MCF 10A (cell line): ENCODE measurements at places on chromosomes 2 and 18. TPM values are rescaled to one million over a fixed set of nuclear protein-coding genes. Genes with fewer than 3 reads are reported as not detected.

GRCh38 chr2:128396500-128396891, 77.8 kb upstream of the HS6ST1 start:
- no peaks in the 10 kb centered on the region for H3K27me3 ChIP-seq
- no peak overlapping the region for H3K4me3 ChIP-seq
- no peak overlapping the region for H3K27ac ChIP-seq
- H3K4me1 ChIP-seq: no peaks in the 10 kb centered on the region

- no peak overlapping the region for H3K27ac ChIP-seq
- H3K4me3 ChIP-seq: no peak overlapping the region
- DNase-seq: no peak
- peaks cover 43% of the 10 kb centered on the region for H3K27me3 ChIP-seq
- no peaks in the 10 kb centered on the region for H3K4me1 ChIP-seq
Observed at GRCh38 chr18:50750546-50750945, 69.3 kb downstream of the MRO start.

The ANXA4 gene
- total RNA-seq: 79.8 and 82.9 TPM in 2 replicates

The CRYGD gene
- not detected in 2 replicates for total RNA-seq

The KDM3A gene
- total RNA-seq: 21.1 and 34.6 TPM in 2 replicates

The ACVR2A gene
- 11.2 and 11.9 TPM in 2 replicates for total RNA-seq

DNA sequence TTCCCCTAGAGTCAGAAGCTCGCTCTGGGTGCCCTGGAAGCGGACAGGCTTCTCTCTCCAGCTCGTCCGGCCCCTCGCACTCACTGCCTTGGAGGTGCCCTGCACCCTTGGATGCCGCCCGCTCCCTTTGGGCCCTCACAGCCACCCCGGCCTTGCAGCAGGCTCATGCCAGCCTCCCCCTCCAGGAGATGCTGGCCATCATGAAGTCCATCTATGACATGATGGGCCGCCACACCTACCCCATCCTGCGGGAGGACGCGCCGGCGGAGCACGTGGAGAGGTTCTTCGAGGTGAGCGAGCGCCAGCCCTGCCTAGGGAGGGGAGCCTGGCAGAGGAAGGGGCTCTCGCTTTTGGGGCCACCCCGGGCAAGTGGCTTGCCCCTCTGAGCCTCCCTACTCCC, 20.3 kb upstream of the FAHD2A start:
- peaks cover 44% of the 10 kb centered on the region for H3K36me3 ChIP-seq
- H3K27me3 ChIP-seq: no peaks in the 10 kb centered on the region

The FSHR gene
- total RNA-seq: not detected in 2 replicates

DNA sequence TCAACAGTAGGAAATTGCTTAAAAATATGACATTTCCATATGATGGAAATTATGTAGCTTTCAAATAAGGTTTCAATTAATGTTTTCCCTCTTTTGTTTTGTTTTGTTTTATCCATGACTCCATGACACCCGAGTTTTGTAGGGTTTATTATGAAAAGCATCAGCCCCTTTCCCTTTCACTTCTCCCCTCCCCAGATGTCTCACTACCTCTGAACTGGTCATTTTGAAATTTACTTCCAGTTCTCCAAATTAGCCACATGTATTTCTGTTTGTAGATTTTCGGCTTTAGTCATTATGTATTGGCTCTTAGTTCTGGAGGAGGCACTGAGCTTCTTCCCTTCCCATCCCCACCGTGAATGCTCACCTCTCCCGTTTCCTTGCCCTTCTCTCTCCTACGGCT, 18.6 kb upstream of the VPS4B start:
- DNase-seq: no peak
- no peaks in the 10 kb centered on the region for H3K27me3 ChIP-seq
- H3K27ac ChIP-seq: peak overlapping the region; percentile 28
- no peaks in the 10 kb centered on the region for H3K36me3 ChIP-seq

DNA sequence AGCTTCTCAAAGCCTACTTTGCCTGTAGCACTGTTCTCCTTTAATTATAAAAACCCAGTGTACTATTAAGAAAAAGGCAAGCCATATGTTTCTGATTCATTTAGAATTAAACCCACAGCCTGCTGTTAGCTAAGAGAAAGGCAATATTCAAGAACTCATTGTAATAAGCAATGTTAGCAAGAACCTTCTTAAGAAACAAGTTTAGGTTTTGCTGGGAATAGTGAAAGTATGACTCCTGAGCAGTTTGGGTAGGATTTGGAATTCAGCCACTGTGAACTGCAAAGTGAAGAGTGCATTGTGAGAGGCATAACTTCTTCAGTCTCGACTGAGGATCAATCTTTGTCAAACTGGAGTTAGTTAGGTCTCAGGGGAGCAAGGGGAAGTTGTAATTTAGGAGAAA, 206.5 kb upstream of the NT5C1B start:
- H3K27ac ChIP-seq: no peak overlapping the region
- no peaks in the 10 kb centered on the region for H3K27me3 ChIP-seq
- no peak for DNase-seq
- H3K4me1 ChIP-seq: peaks cover 7% of the 10 kb centered on the region

The CIB4 gene
- not detected in 2 replicates for total RNA-seq

GRCh38 chr18:24683925-24684324, 223.5 kb downstream of the HRH4 start:
- H3K27me3 ChIP-seq: peaks cover 8% of the 10 kb centered on the region
- H3K4me1 ChIP-seq: no peaks in the 10 kb centered on the region
- no peaks in the 10 kb centered on the region for H3K36me3 ChIP-seq
- H3K27ac ChIP-seq: no peak overlapping the region
- no peak overlapping the region for H3K4me3 ChIP-seq

GRCh38 chr2:128103407-128103806, 12.4 kb downstream of the UGGT1 start:
- DNase-seq: no peak
- H3K27ac ChIP-seq: no peak overlapping the region
- H3K4me3 ChIP-seq: no peak overlapping the region
- peaks cover 58% of the 10 kb centered on the region for H3K36me3 ChIP-seq
- H3K27me3 ChIP-seq: no peaks in the 10 kb centered on the region

The FEV gene
- total RNA-seq: not detected in 2 replicates

GRCh38 chr18:74645679-74646078, 48.0 kb downstream of the ZNF407 start:
- H3K27ac ChIP-seq: no peak overlapping the region
- no peaks in the 10 kb centered on the region for H3K36me3 ChIP-seq
- H3K27me3 ChIP-seq: no peaks in the 10 kb centered on the region
- DNase-seq: no peak
- H3K4me1 ChIP-seq: no peaks in the 10 kb centered on the region
- no peak overlapping the region for H3K4me3 ChIP-seq
